Esophagus squamous epithelium (tissue), 5 donors: ENCODE measurements at places on chromosomes 16 and 17.

DNA sequence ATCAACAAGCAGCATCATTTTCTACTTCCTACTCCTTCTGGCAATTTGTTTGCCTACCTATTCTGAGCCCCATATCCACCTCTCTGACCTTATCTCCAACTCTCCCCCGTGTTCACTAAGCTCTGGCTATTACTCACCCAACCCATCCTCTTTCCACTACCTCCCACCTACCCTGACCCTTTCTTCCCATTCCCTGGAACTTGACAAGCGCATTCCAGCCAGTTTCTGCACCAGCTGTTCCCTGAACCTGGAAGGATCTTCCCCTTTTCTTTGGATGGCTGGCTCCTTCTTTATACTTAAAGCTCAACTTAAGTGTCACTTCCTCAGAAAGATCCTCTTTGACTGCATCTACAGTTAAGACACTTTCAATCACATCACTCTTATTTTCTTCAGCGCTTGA, 2.2 kb downstream of the DCUN1D3 start:
- DNase-seq = no peak

DNA sequence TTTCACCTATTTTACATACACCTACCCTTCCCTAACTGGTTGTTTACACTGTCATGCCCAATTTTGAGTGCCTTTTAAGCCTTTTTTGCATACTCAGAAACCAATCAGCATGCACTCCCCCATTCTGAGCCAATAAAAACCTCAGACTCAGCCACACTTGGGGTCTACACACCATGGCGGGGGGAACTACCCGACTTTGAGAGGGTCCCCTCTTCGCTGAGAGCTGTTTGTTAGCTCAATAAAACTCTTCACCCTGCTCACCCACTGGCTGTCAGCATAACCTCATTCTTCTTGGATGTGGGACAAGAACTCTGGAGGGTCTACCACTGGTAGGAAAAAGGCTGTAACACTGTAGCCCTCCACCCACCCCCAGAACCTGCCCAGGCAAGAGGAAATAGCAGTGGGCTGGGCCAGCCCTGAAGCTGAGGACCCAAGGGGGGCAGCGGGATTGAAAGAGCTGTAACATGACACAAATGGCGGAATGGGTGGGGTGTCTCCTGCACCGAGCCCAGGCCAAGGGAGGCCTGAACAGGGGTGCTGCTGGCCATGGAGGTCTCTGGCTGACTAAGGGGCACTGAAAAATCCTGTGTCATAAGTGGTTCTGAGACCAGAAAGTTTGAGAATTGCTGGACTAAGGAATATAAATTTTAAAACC, 3.0 kb upstream of the FLYWCH2 start:
- DNase-seq = no peak

DNA sequence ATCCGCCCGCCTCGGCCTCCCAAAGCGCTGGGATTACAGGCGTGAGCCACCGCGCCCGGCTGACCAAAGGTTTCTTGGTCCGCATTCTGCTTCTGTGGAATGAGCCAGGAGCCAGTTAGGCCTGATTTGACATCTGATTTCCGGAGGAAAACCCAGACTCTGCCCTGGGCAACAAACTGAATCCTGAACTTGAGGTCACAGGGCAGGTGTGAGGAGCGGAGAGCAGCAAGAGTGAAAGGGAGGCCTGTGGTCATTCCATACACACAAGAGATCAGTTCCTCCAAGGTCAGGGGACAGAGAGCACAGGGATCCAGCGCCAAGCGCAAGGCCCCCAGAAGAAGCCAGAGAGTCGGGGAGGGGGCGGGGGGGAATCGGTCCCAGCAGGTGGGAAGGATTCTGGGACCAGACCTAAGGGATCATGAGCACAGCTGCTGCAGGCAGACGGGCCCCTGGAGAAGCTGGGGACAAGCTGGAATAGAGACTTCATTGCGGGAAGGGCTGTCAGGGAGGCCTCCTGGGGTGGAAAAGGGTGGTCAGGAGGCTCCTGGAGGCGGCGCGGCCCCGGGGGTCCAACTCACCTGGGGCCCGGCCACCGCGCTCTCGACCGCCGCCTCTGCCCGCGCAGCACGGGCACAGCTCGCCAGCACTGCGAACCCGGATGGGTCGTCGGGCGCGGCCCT, 436 bp downstream of the SHPK start:
- DNase-seq = no peak

GRCh38 chr16:87548046-87548445, 54.3 kb upstream of the JPH3 start:
- no peak for DNase-seq

- no peak for DNase-seq
These were observed 107.1 kb downstream of the RAP1GAP2 start for GRCh38 chr17:2903193-2903974.

GRCh38 chr16:81637336-81638235, 141.5 kb upstream of the PLCG2 start:
- DNase-seq = no peak

DNA sequence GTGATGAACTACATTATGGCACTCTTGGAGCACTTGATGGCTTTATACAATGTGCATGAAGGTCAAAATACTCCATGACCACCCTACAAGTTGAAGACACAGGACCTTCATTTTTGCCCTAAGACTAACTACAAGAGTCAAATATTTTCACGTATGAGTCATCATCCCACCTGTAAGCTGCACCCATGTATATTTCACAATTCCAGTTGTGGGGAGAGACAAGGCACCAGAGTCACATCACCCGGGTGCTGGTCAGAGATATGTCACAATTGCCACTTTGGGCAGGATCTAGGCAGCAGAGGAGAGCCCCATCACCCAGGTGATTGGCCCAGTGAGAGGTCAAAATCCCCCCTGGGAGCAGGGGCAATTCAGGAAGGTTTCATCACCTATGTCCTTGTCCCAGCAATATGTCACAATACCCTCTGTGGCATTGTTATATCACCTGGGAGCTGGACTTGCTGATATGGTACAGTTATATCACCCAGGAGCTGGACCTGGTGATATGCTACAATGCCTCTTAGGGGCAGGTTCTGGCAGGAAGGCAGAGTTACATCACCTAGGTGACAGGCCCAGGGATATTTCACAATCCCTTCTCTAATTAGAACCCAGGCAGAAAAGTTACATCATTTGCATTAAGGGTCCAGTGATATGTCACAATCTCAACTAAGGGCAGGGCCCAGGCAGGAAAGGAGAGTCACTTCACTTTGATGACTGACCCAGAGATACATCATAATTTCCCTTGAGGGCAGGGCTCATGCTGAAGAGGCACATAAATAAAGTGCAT, 1839.2 kb downstream of the TP53TG3F start:
- no peak for DNase-seq

DNA sequence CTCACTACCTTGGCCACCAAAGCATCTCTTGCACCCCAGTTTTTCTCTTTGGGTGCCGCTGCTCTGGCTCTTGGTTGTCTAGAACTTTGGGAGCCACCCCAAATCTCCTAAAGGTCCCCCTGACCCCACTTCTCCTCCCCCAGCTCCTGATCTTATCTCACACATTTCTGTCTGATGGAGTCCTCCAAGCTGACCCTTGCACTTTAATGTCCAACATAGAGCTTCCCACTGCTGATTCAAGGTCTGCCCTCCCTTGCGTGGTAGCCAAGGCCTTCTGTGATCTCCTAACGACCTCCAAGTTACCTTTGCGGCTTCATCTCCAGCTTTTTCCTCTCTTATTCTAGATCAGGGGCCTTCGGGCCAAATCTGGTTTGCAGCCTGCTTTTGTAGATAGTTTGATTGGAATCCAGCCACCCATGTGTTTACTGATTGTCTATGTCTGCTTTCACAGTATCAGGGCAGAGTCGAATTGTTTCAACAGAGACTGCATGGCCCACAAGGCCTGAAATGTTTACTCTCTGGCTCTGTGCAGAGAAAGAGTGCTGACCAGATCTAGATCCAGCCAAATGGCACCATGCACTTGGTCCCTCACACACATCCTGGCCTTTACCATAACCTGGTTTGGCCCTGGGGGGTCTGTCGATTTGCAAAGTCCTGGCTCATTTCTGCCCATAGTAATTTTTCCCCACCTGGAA, 168.6 kb downstream of the HAPSTR1 start:
- no peak for DNase-seq

- DNase-seq = no peak
These were observed 26.1 kb downstream of the TOM1L2 start for GRCh38 chr17:17946093-17946492.

DNA sequence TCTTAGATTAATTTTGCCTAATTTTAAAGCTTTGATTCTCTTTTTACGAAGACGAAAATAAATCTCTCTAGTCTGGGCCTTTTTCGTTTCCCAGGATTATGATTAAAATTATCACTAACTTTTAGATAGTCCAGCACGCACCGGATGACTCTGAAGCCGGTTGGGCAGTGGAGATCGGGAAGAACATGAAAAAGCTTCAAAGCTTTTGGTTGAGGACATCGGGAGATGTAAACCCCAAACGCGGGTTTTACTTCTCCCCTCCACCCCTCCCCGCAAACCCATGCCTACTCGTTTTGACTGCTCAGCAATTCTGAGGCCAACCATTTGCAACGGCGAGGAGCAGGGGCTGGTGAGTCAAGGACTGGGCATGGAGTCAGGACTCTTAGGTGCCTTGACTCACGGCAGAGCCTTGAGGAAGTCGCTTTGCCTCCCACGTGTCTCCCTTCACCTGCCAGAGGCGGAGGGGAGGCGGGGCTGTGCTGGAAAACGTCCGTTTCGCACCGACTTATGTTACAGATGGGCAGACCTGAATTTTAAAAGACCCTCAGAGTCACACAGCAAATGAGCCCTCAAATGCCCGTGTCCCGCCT, 989 bp upstream of the DUSP14 start:
- DNase-seq = no peak

DNA sequence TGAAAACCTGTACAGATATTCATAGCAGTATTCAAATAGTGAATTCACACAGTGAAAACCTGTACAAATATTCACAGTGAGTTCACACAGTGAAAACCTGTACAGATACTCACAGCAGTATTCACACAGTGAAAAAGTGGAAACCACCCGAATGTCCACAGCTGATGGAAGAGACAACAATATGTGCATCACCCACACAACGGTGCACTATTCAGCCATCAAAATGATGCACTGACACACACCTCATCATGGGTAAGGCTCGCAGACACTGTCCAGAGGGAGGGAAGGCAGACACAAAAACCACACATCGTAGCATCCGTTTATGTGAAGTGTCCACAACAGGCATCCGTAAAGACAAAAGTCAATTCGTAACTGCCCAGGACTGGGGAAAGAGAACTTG, 100.9 kb downstream of the VPS53 start:
- no peak for DNase-seq
